B cell (primary cell): ENCODE measurements at places on chromosomes 1 and 21. TPM values are rescaled to one million over a fixed set of nuclear protein-coding genes. Genes with fewer than 3 reads are reported as not detected.

CHIA gene
- not detected in 2 replicates for total RNA-seq

- H3K4me1 ChIP-seq, result peaks cover 7% of the 10 kb centered on the region
- no peak for DNase-seq
- no peak overlapping the region for H3K4me3 ChIP-seq
- no peak overlapping the region for H3K27ac ChIP-seq
- H3K36me3 ChIP-seq, result no peaks in the 10 kb centered on the region
These were observed 44.0 kb downstream of the ACP6 start for GRCh38 chr1:147626291-147626690.

GRCh38 chr1:39692152-39693074, 1.2 kb upstream of the HPCAL4 start:
- peak overlapping the region; percentile 2 for H3K4me3 ChIP-seq
- peak; percentile 39 for DNase-seq
- no peaks in the 10 kb centered on the region for H3K36me3 ChIP-seq
- no peak overlapping the region for H3K27ac ChIP-seq

DNA sequence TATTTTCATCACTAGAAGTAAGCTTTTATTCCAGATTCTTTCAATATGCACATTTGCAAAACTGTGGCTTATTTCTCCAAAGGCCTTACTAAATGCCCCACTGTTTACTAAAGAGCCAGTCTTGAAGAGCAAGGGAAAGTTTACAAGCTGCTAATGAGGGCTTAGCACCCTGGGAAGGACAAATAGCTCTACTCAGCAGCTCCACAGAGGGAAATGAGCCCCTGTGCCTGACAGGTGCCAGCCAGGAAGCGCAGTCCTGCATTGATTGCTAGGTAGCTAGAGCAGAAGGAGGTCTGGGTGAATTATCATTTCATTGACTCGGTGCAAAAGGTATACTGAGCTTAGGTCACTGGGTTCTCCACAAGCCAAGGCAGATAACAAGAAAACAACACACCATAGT, 307.0 kb downstream of the SETD4 start:
- DNase-seq, result no peak
- no peak overlapping the region for H3K4me3 ChIP-seq
- H3K36me3 ChIP-seq, result no peaks in the 10 kb centered on the region
- peaks cover 3% of the 10 kb centered on the region for H3K27me3 ChIP-seq

DNA sequence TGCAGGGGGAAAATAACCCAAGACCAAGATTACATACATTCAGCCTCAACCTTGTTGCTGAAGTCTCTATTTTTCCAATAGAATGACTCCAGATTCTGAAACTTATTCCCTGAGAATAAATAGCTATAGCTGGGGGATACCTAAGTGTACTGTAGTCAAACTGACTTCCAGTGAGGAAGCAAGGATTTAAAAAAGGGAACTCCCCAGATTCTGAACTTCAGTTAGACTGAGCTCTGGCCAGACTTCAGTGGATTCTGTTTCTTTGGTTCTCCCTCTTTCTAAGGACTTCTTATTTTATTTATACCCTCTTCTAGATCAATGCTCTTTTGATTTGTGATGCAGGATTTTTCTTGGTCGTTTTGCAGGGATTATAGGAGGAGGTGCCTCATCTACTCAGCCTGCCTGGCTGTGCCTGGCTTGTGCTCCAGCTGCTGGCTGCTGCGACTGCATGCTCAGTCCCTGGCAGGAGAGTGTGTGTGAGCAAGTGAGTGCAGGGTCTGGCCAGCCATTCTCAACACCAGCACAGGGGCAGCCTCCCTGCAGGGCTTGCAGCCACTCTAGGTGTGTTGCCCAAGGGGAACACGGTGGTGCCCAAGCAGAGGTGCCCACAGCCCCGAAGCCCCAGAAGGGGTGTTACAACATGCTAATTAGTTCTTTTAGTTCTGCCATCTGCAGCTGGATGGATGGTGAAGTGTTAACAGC, 43.0 kb downstream of the SPATA17 start:
- H3K27ac ChIP-seq, result no peak overlapping the region
- H3K4me3 ChIP-seq, result no peak overlapping the region
- DNase-seq, result no peak
- no peaks in the 10 kb centered on the region for H3K4me1 ChIP-seq
- H3K27me3 ChIP-seq, result no peaks in the 10 kb centered on the region

GRCh38 chr1:187853505-187853904, 1024.8 kb downstream of the PLA2G4A start:
- no peak for DNase-seq
- no peaks in the 10 kb centered on the region for H3K27me3 ChIP-seq
- H3K27ac ChIP-seq, result no peak overlapping the region

DNA sequence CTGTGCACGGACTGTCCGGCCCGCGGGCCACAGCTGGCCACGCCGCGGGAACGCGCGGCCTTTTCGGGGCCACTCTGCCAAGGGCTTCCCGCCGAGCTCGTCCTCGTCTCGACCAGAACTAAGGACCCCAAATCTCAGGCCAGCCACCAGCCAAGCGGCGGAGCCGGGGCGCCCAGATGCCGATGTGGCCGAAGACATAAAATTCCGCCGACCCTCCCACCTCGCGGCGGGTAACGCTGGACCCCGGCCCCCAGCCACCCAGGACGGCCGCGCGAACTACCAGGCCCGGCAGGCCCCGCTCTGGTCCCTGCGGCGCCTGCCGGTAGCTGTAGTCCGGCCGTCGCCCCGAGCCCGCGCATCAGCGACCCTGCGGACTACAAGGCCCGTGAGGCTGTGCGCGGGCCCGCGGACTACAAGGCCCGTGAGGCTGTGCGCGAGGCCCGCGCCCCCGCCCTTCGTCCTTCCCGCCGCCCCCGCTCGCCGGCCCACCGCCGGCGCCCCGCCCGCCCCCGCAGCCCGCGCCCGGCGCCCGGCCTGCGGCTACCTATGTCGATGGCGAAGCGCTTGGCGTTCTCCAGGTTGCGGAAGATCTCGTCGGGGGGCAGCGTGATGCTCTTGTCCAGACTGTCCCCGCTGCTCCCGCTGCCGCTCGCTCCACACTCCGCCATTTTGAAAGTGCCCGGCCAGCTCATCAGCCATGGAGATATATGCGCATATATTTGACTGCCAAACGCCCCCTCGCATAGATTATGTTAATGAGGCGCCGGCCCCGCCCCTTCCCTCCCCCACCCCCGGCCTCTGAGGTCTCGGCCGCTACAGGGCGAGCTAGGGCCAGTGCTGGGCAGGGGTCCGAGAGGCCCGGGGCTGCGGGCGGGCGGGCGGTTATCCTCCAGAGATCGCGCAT, at the start of gene PANK4:
TSS of gene PANK4 (minus strand) at position 677 of the 904 bp plus-strand sequence. CDS start at position 668, 9 bp downstream.
- H3K36me3 ChIP-seq, result peaks cover 8% of the 10 kb centered on the region
- peak; percentile 94 for DNase-seq
- peak within 1 kb of the TSS; percentile 41 for H3K27ac ChIP-seq
- peaks cover 24% of the 10 kb centered on the region for H3K27me3 ChIP-seq
- peaks cover 41% of the 10 kb centered on the region for H3K4me1 ChIP-seq

- no peak overlapping the region for H3K4me3 ChIP-seq
- no peak for DNase-seq
- no peaks in the 10 kb centered on the region for H3K4me1 ChIP-seq
- no peaks in the 10 kb centered on the region for H3K27me3 ChIP-seq
These were observed 12.1 kb downstream of the PGBD2 start for GRCh38 chr1:248918131-248918530.
